Stimulated activated naive CD8-positive, alpha-beta T cell treated with anti-CD3 and anti-CD28 coated beads, Interleukin-15, Interleukin-2, amounts not matched to agents 100 U/mL and 50 U/mL, for 24 hours (primary cell): ENCODE measurements at places on chromosomes 2 and 18.

DNA sequence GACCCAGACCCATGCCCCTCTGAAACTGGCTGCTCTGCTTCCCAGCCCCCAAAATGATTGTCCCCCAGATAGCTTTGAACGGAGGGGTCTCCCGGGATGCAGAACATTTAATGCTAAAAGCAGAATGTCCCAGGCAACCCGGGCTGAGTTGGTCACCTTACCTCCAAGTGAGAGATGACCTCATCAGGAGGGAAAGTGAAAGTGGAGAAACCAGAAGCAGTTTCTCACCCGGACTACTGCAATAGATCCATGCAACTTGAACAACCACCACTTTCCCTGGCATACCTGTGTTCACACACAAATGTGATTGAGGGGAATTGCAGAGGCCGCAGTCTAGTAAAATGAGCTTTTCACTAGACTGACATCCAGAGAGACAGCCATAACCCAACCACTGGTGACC, 75.3 kb upstream of the NPAS2 start:
- DNase-seq, result no peak

GRCh38 chr2:45232818-45233217, 223.6 kb upstream of the SIX2 start:
- DNase-seq, result no peak

DNA sequence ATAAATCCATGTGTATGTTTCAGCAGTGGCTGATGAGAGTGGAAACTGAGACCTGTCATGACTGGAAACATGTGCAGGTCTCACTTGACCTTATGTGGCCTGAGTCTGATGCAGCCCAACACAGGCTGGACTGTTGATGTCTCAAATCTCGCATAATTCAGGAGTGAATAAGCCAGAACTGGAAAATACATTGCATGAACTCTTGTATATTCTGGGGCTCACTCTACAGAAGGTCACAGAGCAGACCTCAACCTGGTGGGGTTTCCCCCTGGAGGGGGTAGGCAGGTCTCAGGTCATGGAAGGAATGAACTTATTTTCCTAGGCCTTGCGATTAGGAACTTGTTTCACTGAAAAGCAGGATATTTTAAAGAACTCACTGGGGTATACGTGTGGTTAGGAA, 146.3 kb upstream of the THUMPD2 start:
- no peak for DNase-seq

GRCh38 chr2:201220102-201220570, 37.2 kb downstream of the CASP10 start:
- no peak for DNase-seq

DNA sequence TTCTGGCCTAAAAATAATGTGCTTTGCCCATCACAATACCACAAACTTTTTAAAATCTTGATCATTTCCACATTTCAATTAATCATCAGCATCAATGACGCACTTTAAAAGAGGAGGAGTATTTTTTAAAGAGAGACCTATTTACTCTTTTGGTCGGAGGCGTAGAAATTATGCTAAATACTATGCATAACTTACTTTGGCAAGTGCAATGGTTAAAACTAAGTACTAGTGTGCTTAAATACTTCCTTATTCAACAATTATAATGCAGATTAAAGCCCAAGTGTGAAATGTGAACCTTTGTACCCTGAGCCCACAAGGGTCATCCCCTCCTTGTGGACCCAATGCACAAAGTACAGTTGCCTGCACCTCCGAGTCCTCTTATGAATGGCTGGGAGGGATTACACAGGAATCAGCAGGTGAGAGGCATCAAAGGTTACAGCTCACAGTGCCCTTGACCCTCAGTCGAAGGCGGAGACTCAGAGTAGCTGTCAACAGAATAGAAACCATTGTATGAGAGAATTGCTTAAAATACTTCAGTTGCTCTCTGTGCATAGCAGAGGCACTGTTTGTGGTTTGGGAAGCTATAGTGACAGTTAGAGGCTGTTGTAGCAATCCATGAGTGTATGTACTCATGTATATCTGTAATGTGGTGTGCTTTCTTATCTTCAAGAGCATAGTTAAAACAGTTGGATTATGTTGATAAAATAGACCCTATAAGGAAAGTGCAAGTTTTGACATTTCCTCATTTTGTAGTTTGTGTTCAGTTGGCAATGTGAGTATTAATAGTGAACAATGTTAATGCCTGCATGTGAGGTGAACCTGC, 151.7 kb upstream of the ITGA4 start:
- DNase-seq, result peak; percentile 52

- DNase-seq, result no peak
Measured at GRCh38 chr2:37875403-37875906, 49.6 kb upstream of the RMDN2 start.

DNA sequence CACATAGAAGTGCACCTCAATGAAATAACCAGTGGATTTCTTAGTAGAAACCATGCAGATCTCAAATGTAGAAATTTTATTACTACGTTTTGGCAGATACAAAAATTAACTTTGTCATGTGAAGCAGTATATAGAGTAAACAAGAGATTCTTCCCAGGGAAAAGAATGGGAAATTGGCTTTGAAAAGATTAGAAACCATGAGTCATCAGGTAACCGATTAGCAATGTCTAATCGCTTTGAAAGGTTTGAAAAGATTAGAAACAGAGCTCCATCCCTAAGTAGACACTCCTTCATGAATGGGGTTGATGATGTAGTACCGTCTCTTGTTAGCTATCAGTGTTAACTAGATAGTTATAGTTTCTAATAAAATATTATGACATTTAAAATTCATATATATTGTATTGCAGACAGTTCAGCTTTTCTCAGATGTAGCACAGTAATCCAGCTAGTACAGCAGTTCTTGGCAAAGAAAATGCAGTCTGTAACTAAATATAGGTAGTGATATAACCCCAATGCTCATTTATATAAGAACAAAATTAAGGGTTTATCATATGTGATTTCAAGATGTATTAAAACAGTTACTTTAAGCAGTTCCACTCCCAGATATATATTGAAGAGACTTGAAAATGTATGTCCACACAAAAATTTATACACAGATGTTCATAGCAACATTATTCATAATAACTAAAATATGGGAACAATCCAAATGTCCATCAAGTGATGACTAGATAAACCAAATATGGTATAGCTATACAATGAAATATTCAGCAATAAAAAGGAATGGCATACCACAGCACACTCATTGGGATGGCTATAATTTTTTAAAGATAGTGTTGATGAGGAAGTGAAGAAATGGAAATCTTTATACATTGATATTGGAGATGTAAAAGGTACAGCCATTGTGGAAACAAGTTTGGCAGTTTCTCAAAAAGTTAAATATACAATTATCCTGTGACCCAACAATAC, 113.9 kb downstream of the PTPN4 start:
- no peak for DNase-seq

DNA sequence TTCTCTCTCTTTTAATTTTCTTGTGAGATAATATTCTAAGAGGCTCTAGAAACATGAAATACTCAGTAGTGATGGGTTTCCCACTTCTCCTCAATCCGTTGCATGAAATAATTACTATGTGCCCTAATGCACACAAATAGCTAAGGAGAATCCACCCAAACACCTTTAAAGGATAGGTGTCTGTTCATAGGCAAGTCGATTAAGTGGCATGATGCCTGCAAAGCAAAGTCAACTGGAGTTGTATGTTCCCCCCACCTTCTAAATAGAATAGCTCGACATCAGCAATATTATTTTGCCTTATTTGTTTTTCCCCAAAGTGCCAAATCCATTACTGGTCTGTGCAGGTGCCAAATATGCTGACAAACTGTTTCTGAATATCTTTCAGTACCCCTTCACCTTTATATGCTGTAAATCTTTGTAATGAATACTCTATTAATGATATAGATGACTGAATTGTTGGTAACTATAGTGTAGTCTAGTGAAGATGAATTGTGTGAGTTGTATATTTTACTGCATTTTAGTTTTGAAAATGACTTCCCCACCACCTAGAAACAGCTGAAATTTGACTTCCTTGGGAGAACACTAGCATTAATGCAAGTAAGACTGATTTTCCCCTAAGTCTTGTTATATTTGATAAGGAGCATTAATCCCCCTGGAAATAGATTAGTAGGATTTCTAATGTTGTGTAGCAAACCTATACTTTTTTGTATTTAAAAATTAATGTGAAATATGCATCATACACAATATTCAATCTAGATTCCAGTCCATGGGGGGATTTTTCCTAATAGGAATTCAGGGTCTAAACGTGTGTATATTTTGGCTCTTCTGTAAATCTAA, 9.0 kb downstream of the TBR1 start:
- DNase-seq, result no peak

DNA sequence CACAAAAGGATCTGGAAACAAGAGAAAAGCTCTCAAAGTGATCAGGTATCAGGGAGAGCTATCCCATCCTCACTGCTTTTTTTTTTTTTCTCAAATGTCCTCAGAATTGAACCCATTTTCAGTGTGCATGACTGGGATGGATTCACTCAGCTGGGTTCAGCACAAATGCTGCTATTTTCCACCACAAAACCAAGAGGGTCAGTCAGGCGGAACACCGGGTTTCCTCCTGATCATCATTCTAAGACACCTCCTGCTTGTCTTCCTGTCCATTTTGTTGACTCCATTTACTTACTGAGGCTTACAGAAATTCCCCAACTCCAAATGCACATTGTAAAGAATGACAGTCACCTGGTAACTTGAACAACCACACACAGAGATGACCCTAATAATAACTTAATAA, 39.9 kb downstream of the CYRIA start:
- no peak for DNase-seq

GRCh38 chr2:225074919-225075681, 32.8 kb upstream of the DOCK10 start:
- no peak for DNase-seq

DNA sequence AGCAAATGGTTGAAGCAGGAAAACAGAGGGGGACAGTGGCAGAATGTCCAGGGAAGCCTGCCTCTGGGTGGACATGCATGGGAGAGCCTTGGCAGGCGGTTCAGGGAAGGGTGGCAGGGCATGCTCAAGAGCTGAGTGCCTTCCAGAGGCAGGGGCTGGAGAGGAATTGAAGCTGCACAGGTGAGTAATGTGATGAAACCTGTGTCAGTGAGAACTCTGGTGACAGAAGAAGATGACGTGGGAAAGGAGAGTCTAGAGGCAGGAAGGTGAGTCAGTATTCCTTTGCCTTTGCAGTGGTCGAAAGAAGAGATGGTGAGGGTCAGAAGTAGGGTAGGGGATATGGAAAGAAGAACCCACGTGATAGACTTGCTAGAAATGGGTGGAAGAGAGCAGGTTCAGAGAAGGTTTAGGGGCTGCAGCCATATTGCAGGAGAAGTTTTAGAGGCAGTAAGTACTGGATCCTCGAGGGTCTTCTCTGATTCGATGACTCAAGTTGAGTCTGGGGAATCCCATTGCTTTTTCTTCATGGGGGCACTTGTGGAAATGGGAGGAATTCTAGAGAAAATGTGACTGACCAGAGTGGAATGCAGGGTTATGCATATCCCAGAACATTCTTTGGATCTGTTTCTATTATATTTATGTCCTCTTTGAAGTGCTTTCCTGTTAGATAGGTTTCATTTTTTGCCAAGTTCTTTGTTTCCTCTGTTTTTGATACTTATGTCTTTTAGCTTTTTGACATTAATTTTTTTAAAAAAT, 37.4 kb downstream of the TMEM87B start:
- DNase-seq, result peak; percentile 10

DNA sequence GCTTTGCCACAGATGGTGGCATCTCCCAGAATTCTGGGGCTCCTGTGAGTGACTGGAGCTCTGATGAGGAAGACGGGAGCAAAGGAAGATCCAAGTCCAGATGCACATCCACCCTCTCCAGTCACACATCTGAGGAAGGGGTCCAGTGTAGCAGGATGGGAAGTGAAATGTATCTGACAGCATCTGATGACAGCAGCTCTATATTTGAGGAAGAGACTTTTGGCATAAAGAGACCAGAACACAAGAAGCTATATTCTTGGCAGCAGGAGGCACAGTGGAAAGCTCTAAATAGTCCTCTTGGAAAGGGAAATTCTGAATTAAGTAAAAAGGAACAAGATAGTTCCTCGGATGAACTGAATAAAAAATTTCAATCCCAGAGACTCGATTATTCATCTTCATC, 23.5 kb upstream of the C1GALT1C1L start:
- DNase-seq, result no peak

DNA sequence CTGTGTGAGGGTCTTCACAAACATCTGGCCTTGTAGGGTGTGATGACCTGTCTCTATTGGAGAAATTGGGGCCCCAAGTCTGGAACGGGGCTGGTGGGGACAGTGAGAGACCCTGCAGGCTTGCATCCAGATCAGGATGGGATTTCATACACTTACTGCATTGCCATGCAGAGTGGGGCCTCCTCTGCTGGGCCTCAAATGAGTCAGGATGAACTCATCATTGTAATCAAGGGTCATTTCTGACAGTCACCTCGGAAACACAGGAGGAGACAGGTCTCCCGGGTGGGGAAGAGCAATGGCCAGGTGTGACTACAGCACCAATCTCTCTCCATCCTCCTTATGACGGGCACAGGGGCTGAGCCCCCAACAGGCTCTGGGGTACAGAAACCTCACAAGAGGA, 48.1 kb upstream of the GALR1 start:
- DNase-seq, result no peak

- no peak for DNase-seq
Measured at GRCh38 chr2:3602553-3603339, 7.8 kb downstream of the COLEC11 start.

DNA sequence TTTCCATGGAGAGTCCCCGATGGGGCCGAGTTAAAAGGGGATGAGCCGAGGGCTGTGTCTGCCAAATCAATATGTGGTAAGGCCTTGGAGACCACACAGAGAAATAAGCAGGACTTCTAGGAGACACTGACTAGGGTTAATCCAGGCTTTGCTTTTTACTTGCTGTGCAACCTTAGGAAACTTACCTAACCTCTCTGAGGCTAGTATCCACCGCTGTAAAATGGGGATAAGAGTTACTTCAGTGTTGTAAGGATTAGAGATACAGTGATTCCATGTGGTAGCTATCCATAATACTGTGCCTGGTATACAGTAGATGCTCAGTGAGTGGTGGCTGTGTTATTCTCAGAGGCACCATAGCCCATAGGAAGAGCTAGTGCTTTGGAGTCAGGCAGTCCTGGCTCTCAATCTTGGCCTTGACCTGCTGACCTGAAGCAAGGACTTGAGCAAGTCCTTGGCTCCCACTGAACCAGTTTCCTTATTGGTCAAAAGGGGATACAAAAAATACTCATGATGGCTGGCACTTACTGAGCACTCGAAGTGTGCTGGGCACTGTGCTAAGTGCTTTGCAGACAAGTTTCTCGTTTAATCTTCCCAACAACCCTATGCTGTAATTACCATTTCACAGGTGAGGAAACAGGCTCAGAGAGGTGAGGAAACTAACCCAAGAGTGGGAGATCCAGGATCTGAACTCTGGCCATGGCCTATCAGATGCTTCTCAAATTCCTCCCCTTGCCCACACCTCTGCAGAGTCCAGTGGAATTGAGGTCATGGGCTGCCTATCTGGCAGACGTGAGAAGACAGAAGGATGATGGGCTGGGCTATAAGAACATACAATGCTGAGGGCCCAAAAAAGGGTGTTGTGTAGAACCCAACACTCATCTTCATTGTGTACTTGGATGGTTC, 12.0 kb upstream of the DES start:
- no peak for DNase-seq

GRCh38 chr2:113822087-113822815, 65.8 kb upstream of the SLC35F5 start:
- DNase-seq, result no peak
